Natural killer cell (primary cell): ENCODE measurements at places on chromosomes 1 and 21.

- H3K27me3 ChIP-seq = no peaks in the 10 kb centered on the region
- H3K27ac ChIP-seq = no peak overlapping the region
- no peaks in the 10 kb centered on the region for H3K4me1 ChIP-seq
- H3K4me3 ChIP-seq = no peak overlapping the region
- no peak for DNase-seq
These were observed 237.1 kb downstream of the TRABD2B start for GRCh38 chr1:47759936-47760629.

- peak overlapping the region; percentile 61 for H3K27ac ChIP-seq
- H3K4me3 ChIP-seq = no peak overlapping the region
- no peaks in the 10 kb centered on the region for H3K27me3 ChIP-seq
- peaks cover 56% of the 10 kb centered on the region for H3K4me1 ChIP-seq
These were observed 20.9 kb upstream of the ATP5PO start for GRCh38 chr21:33936301-33937038.

- no peak overlapping the region for H3K4me3 ChIP-seq
- H3K27ac ChIP-seq = no peak overlapping the region
These were observed 40.7 kb downstream of the SLC30A1 start for GRCh38 chr1:211538287-211538686.

DNA sequence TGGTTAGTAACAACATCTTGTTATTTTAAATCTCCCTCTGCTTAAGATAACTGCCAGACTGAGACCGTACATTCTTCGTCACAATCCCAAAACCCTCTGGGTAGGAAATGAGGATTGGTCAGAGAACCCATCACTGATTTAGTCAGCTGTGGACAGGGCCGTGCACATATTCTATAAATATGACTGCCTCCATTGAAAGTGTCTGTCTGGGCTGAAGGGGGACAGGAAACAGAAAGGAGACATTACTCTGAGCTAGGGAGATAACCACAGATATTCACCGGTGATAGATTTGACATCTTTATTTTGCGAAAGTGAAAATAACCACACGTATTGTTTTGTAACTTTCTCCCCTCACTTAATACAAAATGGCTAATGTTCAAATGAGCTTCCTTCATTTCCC is 36.9 kb upstream of the ST6GALNAC5 start:
- no peaks in the 10 kb centered on the region for H3K27me3 ChIP-seq
- no peaks in the 10 kb centered on the region for H3K36me3 ChIP-seq
- H3K4me3 ChIP-seq = no peak overlapping the region
- no peak for DNase-seq

GRCh38 chr1:196723325-196724185 is 51.1 kb upstream of the CFHR3 start:
- H3K36me3 ChIP-seq = no peaks in the 10 kb centered on the region
- no peaks in the 10 kb centered on the region for H3K4me1 ChIP-seq
- DNase-seq = no peak
- no peaks in the 10 kb centered on the region for H3K27me3 ChIP-seq

DNA sequence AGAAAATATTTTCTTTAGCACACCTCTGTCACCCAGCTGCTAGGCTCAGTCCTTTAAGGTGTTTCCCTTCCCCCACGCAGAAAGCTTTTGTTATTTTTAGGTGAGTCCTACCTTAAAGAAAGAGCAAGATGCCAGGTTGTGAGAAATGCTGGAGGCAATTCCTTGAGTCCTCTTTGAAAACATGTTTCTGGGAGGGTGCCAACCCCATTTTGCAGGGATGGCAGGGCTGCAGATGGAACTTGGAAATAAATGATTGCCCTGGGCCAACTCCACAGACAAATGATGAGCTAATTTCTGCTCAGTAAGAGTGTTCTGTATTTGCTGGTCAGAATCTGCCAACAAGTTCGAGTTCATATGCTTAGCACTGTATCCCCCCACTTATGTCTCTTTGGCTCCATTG is 119.2 kb upstream of the RAB3GAP2 start:
- H3K36me3 ChIP-seq = no peaks in the 10 kb centered on the region
- DNase-seq = no peak
- H3K27me3 ChIP-seq = no peaks in the 10 kb centered on the region
- H3K4me3 ChIP-seq = no peak overlapping the region
- H3K27ac ChIP-seq = no peak overlapping the region
- no peaks in the 10 kb centered on the region for H3K4me1 ChIP-seq

- DNase-seq = no peak
- H3K27me3 ChIP-seq = no peaks in the 10 kb centered on the region
- peaks cover 52% of the 10 kb centered on the region for H3K36me3 ChIP-seq
These were observed 51.2 kb downstream of the RNF2 start for GRCh38 chr1:185096531-185096930.

DNA sequence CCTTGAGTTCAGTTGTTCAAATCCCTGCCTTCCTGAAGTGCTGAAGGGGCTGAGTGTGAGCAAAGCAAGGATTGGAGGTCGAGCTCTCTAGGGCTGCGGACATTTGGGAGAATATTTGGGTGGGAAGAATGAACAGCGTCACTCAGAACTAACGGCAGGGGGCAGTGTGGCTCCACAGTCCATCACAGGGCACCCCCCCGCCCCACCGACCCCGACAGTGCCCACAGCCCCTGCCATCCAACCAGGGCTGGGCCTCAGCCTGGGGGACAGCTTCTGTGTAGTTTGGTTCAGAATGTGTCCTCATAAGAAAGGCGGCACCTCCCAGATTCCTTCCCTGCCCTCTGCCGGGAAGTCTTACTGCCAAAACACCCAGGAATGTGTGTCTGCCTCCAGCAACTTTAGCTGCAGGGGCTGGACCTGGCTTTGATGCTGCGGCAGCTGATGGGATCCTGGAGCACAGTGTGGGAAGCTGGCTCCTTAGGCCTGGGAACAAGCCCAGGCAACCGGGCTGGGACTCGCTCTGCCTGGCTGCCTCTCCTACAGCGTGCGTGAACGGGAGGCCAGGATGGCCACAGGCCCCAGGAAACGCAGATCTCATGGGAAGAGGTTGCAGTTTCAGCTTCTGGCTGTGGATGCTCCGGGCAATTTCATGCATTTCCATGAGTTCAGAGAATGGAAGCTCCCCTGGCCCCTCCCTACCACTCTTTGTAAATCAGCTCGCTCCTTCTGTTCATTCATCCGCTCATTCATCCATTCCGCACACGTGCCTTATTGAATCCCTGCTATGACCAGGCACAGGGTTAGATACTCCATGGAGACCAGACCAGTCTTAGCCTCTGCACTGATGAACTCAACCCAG is 104.9 kb upstream of the TMPRSS2 start:
- peak; percentile 22 for DNase-seq
- H3K27me3 ChIP-seq = peaks cover 5% of the 10 kb centered on the region
- H3K36me3 ChIP-seq = no peaks in the 10 kb centered on the region
- H3K27ac ChIP-seq = no peak overlapping the region
